ENCODE measurements at places on chromosomes 2 and 18.

GRCh38 chr18:49573835-49574234 lies 12.0 kb downstream of the LIPG start:
- DNase-seq, result no peak

DNA sequence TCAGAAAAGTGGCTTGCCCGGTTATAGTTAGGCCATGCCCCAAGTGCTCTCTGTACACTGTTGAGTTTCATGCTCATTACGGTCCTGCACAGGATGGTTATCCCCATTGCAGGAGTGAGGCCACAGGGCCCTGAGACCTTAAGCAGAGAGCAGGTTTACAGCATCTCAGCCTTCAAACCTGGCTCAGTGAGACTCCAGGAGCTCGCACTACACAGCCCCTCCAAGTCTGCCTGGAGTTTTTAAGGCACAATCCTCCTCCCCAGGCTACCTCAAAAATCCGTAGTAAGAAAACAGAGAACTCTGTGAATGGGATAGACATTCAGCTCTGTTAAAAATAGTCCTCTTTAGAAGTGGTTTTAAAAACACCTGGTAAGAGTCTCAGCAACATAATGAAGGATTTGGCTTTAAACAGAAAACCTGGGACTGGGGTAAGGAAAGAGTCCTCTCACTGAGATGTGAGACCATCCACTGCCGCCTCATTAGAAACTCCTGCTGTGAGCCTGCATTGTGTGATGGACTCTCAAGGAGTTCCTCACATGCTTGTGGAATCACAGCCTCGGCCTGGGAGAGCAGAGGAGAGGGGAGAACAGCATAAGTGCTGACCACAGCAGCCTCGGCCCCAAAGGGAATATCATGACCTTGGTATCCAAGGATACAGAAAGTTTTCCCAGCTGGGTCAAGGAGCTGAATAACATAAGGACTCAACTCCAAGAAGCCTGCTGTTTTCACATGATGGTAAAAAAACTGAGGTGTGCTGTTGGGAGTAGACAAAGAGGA lies 214.8 kb downstream of the ATAD2B start:
- DNase-seq, result no peak

- no peak for DNase-seq
Measured at GRCh38 chr2:42961385-42961811, 169.0 kb upstream of the HAAO start.

GRCh38 chr2:142140434-142140845 lies 9.6 kb upstream of the LRP1B start:
- peak; percentile 38 for DNase-seq

GRCh38 chr18:45408218-45408617 lies 207.1 kb upstream of the SLC14A2 start:
- no peak for DNase-seq

DNA sequence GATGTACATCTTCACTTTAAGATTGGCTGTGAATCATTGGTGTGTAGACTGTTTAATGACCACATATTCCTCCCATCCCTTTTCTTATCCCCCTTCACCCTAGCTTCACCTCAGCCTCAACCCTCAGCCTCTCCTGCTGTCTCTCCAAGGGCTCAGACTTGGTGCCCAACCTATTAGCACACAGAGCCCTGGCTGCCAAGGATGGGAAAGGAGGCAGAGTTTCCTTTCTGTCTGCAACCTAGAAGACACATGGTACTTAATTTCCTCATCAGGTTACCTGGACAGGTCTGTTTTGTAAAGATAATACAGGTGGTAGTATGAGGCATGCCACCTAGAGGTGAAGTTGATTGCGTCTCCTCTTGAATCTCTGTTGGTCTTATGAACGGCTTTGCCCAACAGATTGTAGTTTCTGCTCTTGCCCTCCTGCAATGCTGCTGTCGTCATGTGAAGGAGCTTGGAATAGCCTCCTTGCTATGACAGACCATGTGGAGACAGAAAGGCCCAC lies 44.5 kb upstream of the RMND5A start:
- DNase-seq, result no peak

- no peak for DNase-seq
Measured at GRCh38 chr2:219234331-219234730, 4.7 kb downstream of the ANKZF1 start.

GRCh38 chr2:80113399-80113798 lies 191.2 kb downstream of the LRRTM1 start:
- DNase-seq, result no peak

- peak; percentile 77 for DNase-seq
Measured at GRCh38 chr2:118003396-118003824, 10.5 kb downstream of the CCDC93 start.

DNA sequence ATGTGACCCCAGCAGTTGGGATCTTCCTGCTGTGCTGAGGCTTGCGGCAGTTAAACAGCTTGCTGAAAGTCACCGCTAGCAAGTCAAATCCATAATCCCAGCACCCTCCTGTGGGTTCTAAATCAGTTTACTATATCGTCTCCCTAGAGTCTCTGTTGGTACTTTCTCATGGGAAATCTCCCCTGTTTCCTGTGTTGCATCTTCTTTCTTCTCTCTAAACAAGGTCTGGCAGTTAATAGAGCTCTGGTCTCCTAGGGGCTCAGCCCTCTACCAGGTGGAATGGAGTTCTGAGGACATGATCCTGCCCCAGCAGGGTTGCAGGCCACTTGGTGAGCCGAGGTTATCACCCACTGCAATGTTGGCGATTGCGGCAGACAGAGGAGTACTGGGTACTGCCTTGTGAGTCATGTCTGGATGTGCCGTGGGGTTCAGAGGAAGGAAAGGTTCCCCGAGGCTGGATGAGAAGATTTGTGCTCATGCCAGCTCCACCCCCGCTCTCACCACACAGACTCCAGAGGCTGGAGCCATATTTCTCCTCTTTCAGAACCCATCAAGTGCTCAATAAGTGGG lies 59.4 kb upstream of the SIX2 start:
- DNase-seq, result no peak

GRCh38 chr2:136143603-136144451 lies 25.9 kb upstream of the CXCR4 start:
- no peak for DNase-seq

DNA sequence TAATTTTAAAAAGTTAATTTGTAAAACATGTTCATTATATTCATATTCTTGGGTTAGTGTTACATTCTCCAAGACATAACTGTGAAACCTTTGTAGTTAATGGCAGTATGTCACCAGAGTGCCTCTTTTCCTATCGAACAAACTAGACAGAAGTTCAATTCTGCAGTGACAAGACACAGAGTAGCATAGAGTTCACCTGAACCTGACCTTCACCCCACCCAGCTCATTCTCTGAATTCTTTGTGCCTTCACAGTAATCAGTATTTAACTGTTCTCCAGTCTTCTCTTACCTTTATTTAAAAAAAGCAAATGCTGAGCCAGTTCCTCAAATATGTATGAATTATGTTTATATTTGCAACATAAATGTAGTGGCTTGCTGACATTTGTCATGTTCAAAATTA lies 52.9 kb upstream of the CHMP1B start:
- no peak for DNase-seq

- DNase-seq, result no peak
Measured at GRCh38 chr2:134679745-134680144, 39.1 kb downstream of the TMEM163 start.

- DNase-seq, result no peak
Measured at GRCh38 chr2:196277002-196277401, 105.6 kb upstream of the STK17B start.

GRCh38 chr2:166916987-166917386 lies 28.7 kb downstream of the XIRP2 start:
- no peak for DNase-seq

- no peak for DNase-seq
Measured at GRCh38 chr2:113780472-113780871, 24.0 kb upstream of the SLC35F5 start.

DNA sequence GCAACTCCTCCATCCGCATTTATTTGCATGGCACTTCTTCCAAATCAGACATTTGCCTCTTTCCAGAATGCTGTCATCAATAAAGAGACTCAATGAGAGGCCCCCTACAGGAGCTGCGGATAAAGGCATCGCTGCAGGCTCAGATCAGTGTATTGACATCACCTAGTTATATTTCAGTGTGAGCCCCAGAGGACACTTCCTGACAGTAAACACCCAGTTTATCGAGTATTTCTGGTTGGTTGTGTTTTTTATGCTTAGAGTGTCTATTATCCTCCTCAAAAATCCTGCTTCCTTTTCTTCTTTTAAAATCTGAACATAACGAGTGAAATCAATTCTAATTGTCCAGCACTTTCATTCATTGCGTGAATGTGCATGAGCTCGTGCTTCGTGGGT lies 38.8 kb downstream of the NRP2 start:
- DNase-seq, result no peak

GRCh38 chr2:205758051-205758450 lies 75.8 kb downstream of the NRP2 start:
- no peak for DNase-seq

DNA sequence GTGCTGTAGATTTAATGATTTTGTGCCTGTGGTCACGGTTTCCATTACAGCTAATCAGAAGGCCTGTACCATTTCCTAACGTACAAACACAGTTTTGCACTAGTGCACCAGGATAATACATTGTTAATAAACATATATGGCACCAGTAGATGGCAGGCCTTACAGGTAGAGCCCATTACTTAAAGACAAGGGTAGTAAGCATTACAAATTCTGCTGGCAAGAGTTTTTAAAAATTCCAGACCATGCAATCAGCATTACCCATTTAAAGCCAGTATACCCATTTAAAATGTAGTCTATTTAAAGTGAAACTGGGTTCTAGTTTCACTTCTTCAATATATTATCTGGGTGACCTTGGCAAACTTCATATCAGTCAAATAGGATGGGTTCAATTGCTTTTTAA lies 224.2 kb downstream of the NUP35 start:
- no peak for DNase-seq

GRCh38 chr18:24378598-24378997 lies 19.0 kb downstream of the OSBPL1A start:
- DNase-seq, result no peak

DNA sequence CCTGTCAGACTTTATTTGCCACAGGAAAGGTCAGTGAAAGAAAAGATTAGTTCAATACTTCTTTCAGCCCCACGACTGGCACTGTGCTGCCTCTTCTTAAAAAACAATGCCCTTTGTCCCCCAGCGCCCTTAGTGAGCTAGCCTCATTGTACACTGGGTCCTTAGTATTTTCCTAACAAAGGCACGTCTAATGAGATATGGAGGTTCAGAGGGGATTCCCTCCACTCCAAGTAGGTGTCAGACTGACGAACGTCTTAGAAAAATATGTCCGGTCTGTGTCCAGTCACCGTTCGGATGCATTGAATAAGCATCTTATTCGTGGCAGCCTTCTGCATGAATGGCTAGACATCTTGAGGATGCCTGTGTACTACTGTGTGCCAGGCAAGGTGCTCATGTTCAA lies 1.1 kb downstream of the FECH start:
- peak; percentile 17 for DNase-seq

GRCh38 chr2:14423145-14423906 lies 209.2 kb upstream of the LRATD1 start:
- no peak for DNase-seq

DNA sequence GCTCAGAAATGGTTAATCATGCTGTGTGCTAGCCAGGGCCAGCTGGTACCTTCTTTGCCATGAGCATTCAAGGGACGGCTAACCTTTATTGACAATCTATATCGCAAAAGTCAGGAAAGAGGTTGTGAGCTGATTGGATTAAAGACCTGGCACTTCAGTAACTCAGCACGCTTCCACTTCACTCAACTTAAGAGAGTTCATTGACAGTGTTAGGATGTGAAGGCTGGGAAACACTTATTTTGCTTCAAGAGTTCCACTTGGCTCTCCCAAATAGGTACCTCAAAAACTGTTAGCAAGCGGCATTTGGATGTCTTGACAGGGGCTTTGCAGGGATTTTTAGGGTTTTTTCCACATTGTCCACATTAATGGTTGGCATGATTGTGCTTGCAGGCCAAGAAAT lies 25.1 kb upstream of the TXNDC2 start:
- no peak for DNase-seq

- DNase-seq, result peak; percentile 81
Measured at GRCh38 chr2:176454893-176455815, 185.9 kb downstream of the MTX2 start.

- no peak for DNase-seq
Measured at GRCh38 chr2:156511803-156512202, 75.6 kb downstream of the GPD2 start.

DNA sequence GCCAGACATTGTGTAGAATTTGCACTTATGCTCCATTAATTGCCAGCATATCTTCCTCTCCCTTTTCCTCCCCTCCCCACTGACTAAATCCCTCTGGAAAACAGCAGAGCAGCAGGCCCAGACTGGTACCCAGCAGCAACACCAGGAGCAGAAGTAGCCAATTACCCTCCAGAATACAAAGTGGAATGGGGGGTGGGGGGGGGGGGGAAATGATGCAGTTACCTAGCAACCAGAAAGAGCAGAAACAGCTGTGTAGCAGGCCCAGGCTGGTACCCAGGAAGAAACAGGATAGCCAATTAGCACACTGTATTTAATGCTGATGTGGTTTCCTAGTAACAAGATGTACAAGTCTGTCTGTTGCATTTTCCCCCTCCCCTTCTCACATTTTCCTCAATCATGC lies 52.3 kb downstream of the KLF7 start:
- peak; percentile 97 for DNase-seq

- DNase-seq, result peak; percentile 20
Measured at GRCh38 chr2:47054868-47055267, 100.2 kb downstream of the STPG4 start.

DNA sequence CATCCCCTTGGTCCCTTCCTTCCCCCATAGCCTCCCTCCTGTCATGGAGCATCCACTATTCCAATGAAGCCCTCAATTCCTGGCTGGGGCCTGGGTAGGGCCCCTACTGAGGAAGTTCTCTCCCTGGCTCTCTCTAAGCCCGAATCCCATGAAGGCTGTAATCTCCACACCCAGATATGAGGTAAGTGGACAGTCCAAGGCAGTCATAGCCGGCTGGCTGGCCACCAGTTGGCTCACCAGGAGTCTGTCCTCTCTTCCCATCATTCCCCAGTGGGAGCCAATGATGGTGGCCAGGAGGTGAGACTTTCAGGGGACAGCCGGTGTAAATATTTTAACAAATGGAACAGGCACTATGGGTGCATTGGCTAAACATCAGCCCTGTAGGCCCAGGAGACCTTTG lies 6.8 kb upstream of the TAF1B start:
- DNase-seq, result no peak
